AG10803 (cell line): ENCODE measurements at places on chromosomes 5 and 9.

DNA sequence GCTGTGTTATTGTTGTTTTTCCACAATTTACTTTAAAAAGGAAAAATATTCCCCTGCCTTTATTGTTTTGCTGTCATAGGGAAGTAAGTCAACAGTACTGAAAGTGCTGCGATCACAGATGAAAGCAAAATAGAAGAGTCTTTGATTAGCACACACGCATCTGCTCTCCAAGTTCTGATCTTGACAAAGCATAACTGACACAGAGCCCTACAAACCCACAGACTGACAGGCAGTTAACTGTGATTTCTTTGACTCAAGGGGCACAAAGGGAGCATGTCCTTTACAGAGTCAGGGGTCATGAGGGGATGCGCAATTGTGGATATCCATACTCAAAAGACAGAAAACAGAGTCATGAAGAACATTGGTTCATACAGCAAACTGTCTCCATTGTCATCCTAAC is 123.7 kb downstream of the SNCAIP start:
- no peak for DNase-seq

- DNase-seq = peak; percentile 55
Observed at GRCh38 chr9:111873901-111874300, 22.7 kb upstream of the UGCG start.

GRCh38 chr9:14097215-14097614 is 216.7 kb downstream of the NFIB start:
- DNase-seq = no peak

DNA sequence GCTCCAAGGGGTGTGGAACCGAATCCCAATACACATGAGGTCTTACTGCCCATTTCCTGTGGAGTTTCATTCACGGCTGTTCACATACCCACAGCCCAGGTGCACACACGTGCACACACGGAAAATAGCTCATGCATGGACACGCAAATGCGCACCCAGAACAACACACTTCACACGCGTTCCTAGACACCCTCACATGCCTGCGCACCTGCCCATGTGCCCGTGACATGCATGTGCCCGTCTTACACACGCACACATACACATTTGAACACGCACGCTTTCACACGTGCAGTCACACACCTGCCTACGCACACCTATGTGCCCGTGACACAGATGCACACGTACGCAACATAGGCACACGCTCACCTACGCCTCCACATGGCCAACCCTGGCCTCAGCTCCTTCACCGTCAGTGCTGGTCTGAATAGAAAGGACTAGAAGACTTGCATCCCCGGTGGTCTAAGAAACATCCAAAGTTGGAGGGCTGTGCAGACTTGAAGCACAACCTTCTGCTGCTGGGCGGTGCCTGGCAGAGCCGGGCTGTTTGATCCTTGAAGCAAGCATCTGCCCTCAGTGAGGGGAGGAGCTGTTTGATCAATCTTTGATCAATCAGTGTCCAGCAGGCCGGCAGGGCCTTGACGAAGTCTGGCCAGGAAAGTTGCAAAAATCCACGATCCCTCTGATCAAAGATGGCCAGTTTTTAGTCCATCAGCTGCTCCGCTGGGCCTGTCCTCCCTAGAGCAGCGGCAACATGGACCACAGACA is 164.7 kb downstream of the OLFM1 start:
- DNase-seq = no peak

DNA sequence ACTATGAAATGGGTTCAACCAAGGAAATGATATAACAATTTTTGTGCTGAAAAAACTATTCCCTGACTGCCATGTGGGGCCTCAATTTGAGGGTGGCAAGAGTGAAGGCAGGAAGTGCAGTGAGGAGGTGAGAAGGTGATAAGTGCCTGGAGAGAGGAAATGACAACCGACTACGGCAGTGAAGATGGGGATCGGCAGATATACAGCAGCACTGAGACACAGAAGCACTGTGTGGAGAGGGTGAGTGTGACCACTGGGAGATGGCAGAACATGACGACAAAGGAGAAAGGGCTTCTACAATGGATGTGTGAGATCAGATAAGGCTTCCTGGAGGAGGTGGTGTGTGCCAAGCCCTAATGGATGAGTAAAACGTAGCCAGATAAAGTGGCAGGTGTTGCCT is 271.8 kb downstream of the TRIM32 start:
- no peak for DNase-seq

DNA sequence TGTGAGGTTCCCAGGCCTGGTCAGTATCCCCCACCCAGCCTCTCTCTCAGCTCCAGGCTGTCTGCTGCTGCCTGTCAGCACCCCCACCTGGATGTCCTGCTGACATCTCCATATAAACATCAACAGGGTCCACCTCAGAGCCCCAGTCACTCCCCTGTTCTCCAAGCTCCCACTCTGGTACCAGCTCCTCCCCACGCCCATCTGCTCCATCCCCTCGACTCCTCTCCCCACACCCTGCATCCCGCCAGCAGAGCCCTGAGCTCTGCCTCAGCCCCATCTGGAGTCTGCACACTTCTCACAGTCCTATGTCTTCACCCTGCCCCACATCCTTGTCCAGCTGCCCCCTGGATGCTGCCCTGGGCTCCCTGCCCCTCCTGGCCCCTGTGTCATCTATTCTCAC is 67.7 kb upstream of the LRRTM2 start:
- DNase-seq = no peak
